ENCODE measurements at places on chromosomes 11 and 22.
A peak's percentile ranks its signal among the peaks of the same experiment; 100 is the strongest.

DNA sequence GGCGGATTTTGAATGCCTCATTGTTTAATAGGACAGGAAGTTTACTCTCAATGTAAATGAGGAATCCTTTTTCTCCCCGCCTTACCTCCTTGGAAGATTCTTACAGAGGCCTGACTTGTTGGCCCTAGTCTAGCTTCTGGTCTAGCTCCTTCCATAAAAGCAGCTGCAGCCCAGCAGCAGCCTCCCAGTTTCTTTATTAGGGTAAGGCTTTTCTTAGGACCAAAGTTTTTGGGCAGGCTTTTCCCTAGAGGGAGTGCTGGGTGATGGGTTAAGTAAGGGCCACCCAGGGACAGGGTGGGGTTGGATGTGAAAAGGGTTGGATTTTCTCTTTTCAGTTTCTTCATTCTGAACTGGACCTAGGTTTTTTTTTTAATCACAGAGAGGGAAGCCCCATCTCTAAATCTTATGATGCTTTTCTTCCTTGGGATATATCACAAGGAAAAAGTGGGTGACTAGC lies 49.7 kb downstream of the LIF start:
- peak; percentile 91 for DNase-seq

DNA sequence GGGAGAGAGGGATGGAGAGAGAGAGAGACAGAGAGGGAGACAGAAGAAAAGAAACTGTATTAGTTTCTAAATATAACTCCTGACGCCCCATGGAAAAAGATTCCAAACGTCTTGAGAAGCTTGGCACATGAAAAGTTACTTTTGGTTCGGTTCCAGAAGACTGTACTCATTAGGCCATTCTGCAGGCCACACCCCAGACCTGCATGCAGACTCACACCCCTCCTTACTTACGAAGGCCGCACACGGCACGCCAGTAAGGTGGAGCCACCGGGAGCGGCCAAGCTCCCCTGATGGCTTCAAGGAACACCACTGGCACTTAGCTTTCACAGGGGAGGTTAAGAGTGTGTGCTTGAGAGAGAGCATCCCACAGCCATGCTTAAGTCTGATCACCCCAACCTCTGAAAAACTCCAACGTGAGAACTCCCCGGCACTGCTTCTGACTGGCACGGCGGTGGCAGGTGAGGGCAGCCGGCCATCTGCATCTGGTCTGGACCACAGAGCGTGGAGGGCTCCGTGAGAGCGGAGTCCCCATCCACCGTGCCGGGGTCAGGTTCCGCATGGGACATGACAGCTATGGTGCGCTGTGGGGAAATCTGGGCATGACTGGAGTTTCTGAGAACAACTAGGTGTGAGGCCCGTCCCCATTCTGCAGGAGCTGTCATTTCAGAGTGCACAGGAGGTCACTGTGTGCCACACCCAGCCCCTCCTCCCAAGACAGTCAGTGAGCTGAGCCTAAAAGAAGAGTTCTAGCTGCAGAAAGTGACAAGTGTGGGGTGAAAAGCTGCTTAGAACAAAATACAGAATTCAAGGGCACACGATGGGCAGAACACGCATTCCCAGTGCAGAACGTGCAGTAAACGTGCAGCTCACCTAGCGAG lies 62.4 kb downstream of the MYH9 start:
- DNase-seq = no peak

- no peak for DNase-seq
These were observed 41.7 kb upstream of the PLET1 start for GRCh38 chr11:112302226-112302868.

GRCh38 chr11:8788616-8789015 lies 106.0 kb downstream of the RPL27A start:
- no peak for DNase-seq

DNA sequence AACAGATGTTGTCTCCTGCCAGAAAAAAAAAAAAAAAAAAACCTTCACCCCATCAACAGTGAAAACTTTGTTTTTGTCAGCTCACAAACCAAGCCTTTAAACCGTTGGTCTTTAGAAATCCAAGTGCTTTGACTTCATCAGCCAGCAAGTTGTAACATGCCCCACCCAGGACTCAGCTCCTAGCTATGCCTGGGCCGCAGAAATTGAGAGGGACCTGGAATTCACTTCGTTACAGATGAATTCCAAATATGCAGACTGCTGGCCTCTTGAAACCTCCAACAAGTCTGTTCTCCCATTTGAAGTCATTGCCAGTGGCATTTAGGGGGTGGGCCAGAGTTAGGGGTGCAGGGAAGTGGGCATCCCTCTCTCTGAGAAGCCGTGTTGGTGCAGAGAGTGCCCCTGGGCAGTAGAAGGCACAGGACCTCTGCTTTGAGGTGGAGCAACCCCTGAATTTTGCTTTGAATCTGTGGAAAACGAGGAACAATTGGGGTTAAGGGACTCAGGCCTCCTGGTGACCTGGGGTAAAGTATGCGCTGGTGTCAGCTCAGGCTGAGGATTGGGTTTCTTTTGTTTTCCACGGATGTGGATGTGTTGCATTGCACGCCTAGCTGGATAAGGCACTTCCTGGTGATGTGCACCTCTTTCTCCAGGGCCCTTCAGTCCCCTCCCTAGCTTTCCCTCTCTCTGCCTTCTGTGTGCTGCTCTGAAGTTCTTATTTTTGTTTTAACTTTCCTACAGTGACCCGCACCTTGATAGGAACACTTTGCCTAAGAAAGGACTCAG lies 109.5 kb downstream of the DBX1 start:
- DNase-seq = no peak

DNA sequence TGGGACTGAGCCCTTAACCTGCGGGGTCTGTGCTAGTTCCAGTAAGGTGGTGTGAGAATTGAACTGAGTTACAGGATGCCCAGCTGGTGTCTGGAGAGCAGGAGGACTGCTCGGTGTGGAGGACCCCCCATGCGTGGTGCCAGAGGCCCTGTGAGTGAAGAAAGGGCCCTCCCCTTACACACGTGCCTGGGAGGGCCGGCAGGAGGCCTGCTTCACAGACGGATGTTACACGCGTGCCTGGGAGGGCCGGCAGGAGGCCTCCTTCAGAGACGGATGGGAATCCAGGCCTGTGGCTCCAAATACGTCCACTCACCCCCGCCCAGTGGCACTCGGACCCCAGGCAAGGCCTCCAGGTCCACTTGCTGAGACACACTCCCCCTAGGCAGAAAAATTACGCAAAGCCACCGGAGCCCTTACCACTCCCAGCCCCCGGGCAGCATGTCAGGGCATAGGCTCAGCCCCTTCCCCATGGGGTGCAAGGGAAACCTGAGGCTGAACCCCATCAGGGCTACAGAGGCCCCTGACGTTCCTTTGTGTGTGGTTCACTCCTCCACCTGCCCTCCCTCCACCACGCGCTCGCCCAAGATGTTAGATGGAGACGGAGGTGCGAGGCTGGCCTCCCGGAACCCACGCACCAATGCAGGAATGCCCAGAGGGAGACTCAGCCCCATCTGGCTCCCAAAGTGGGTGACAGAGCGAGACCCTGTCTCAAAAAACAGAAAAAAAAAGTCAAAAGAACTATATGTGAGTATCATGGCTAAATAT lies 227.8 kb downstream of the BRD1 start:
- no peak for DNase-seq

DNA sequence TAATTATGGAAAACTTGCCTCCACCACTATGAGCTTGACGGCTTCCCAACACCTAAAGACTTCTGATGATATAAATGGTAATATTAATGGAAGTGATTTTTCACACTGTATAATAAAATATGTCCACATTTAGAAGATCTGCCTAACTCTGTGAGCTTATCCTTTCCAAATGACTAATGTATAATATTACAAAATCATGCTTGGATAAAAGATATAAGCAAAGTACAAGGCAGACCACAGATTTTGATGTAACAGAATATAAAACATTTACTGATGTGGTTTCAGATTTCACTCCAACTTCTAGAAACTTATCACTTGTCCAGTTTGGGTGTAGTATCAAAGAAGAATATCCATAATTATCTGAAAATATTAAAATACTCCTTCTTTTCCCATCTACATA lies 36.9 kb downstream of the GALNT18 start:
- DNase-seq = no peak

- no peak for DNase-seq
These were observed 112.4 kb downstream of the LDLRAD3 start for GRCh38 chr11:36056160-36056751.

GRCh38 chr11:9120664-9121468 lies 29.5 kb upstream of the SCUBE2 start:
- no peak for DNase-seq

DNA sequence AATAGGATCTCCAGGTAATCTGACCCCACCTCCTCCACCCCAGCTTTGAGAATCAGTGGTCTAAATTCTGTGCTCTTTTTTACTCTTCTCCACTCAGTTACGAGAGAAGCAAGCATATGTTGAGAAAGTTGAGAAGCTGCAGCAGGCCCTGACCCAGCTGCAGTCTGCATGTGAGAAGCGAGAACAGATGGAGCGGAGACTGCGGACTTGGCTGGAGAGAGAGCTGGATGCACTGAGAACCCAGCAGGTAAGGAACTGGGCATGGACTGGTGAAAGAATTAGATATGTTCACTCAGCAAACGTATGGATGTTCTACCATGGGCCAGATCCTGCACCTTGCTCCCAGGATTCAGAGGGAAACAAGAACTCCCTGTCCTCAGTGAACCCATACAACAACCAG lies 85.7 kb downstream of the AMOTL1 start:
- DNase-seq = no peak

DNA sequence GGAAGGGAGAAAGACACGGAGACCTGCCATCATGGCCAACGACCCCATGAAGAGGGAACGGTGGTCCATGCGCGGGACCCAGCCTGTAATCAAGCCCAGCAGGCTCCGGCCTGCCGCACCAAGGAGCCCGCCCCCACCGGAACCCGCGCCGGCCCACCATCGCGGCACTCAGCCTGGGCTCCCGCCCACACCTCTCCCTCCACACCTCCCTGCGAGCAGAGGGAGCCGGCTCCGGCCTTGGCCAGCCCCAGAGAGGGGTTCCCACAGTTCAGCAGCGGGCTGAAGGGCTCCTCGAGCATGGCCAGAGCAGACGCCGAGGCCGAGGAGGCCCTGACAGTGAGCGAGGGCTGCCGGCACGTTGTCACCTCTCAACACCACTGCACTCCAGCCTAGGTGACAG lies 1302.8 kb upstream of the CNTN5 start:
- no peak for DNase-seq

DNA sequence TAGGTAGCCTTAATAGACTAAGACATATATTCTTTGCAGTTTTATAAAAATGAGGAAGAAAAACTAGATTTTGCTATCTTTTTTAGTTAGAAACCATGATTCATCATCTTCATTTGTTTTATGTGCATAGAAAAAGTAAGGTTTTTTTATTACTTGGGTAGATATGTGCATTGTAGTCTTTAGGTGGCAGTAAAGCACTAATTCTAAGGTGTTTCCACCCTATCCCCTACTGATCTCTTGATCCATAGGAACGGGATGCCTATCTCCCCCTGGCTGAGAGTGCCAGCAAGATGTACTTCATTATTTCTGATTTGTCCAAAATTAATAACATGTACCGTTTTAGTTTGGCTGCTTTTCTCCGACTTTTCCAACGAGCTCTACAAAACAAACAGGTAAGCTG lies 148.1 kb downstream of the DYNC2H1 start:
- no peak for DNase-seq

DNA sequence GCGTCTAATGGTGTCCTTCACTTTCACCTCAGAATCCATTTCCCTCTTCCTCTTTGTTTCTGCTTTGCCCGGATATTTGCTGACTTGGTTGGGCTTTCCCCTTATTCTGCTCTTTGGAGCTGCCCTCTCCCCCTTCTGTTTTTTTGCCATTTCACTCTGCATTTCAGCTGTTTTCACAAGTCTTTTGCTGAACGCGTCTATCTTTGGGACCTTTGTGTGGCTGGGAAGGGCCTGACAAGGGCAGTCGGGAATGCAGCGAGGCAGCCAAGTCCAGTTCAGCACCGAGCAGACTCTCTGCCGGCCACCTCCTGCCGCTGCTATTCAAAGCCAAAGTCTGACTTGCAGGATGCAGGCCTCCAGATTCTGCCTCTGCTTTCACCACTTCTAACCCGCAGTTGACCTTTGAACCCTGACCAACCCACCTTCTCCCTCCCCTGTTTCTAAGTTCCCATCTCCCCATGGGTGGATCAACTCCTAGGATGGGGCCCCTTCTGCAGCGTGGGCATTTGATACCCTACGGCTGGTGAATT lies 38.2 kb downstream of the FEZ1 start:
- peak; percentile 84 for DNase-seq

DNA sequence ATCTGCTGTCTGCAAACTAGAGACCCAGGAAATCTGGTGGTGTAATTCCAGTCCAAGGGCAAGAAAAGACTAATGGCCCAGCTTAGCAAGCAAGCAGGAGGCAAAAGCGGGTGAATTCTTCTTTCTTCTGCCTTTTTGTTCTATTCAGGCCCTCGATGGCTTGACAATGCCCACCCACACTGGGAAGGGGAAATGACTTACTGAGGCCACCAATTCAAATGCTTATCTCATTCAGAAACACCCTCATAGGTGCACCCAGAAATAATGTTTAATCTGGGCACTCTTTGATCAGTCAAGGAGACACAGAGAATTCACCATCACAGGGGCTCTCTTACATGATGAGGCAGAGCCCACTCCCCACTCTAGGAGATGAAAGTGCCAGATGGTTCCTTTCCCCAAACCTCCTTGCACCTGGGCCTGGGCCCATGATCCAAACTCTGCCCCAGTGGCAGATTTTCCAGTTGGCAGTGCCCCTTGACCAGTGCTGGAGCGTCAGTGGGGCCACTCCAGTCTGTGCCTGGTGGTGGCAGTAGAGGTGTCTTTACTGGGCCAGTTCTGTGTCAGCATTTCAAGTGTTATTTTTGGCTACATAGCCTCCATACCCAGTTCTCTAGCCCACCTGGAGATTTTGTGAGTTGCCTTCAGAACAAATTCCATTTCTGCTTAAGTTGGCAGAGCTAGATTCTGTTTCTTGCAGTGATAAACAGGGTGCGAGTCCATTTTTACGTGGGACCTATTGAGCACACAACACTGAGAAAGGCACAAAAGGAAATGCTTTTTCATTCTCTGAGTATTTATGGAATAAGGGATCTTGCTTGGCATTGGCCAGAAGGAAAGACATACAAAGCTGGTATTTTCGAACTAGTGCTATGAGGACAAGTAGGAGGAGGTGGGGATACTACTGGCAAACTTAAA lies 7.5 kb downstream of the ELMOD1 start:
- DNase-seq = no peak

DNA sequence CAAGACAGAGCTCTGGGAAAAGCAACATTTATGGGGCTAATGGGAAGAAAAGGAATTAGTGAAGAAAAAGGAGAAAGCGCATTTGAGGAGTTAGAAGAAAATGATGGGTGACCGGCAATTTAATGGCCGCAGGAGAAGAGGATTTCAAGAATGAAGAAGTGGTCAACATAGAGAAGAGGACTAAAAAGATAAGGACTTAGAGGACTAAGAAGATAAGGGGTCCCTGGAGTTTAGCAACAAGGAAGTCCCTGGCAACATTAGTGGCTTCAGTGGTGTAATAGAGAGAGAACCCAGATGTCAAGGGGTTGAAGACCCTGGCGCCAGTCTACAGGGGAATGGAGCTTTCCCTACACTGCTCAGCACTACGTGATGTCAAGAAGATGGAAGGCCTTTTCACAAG lies 32.3 kb downstream of the WEE1 start:
- DNase-seq = no peak

DNA sequence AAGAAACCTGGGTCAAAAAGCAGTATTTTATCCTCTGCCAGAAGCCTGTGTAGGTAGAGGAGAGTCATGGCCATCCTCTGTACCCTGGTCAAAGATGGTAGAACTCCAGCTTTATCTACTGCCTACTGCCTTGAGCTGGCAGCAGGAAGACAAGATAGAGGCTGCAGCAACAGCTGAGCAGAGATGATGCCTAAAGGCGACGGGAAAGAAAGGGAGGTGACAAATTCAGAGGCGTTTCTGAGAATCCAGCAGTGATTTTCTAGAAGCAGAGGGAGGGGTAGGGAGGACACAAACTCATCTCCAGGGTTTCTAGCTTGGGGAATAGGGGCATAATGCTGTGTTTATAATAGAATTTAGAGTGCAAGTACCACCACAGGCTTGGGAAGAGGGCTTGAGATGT lies 15.5 kb upstream of the C1QTNF4 start:
- no peak for DNase-seq

All from foreskin melanocyte (primary cell).